NCI-H524 treated with DMSO at 0.1 percent for 48 hours (cell line): ENCODE measurements at places on chromosomes 4 and X.

DNA sequence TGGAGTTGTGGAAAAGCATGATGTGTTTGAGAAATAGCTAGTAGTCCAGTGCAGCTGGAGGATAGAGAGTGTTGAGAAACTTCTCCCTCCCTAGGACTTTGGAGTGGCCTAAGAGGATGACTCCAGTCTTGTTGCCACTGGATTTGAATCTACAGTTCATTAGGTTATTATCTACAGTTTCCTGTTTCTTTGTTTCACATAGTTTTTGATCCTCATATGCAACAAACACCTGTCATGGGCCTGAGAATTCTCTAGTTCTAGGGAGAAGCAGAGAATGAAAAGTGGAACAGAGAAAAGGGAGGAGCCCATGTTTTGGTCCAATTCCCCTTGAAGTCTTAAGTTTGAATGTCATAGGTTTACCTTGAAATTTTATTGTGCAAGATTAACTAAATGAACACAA lies 73.6 kb upstream of the TBC1D9 start:
- no peak for DNase-seq

- no peak for DNase-seq
Measured at GRCh38 chrX:13776387-13776786, 40.5 kb downstream of the GPM6B start.

GRCh38 chr4:105551965-105552746 lies at the start of gene ARHGEF38:
ARHGEF38 (plus strand) TSS chr4:105552620; CDS start chr4:105552766, 146 bp downstream.
- DNase-seq, result no peak

GRCh38 chr4:186283311-186283710 lies 17.3 kb downstream of the F11 start:
- no peak for DNase-seq

- no peak for DNase-seq
Measured at GRCh38 chrX:2351321-2351720, 149.5 kb downstream of the DHRSX start.

GRCh38 chr4:126592088-126592487 lies 1040.7 kb upstream of the INTU start:
- DNase-seq, result no peak

DNA sequence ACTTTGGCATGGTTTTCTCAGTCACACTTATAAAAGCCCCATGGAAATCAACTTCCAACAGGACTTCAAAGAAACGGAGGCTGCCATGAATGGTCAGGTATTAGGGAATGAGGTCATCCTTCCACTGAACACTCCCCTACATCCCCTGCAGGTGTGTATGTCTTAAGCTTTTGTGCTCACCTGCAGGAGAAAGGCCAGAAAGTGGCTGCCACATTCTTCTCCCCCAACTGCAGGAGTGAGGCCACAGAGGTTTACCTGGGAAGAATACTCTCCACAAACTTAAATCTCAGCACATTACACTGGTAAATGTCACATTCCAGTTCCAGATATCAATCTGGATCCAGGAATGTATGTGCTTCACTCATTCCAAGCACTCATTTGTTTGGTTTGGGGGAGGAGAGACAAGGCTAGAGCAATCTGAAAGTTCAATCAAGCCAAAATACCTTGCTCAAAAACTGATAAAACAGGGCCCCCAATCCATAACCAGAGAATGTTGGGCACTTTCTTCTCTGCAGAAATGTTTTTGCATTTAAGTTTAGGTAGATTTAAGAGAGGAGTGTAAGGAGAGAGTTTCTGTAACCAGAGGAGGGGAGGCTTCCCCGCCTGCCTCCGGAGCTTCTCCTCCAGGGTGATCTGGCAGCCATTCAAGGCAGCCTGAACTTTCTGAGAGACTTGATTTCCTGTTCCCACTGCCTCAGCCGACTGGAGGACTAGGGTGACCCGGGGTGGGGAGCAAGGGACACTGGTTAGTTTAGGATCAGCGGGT lies 15.4 kb downstream of the FAM9C start:
- DNase-seq, result no peak

GRCh38 chrX:38717871-38718270 lies 83.4 kb upstream of the MID1IP1 start:
- DNase-seq, result no peak

- DNase-seq, result no peak
Measured at GRCh38 chrX:15988661-15989603, 134.3 kb upstream of the AP1S2 start.

- no peak for DNase-seq
Measured at GRCh38 chrX:11445540-11445939, 152.3 kb downstream of the AMELX start.

DNA sequence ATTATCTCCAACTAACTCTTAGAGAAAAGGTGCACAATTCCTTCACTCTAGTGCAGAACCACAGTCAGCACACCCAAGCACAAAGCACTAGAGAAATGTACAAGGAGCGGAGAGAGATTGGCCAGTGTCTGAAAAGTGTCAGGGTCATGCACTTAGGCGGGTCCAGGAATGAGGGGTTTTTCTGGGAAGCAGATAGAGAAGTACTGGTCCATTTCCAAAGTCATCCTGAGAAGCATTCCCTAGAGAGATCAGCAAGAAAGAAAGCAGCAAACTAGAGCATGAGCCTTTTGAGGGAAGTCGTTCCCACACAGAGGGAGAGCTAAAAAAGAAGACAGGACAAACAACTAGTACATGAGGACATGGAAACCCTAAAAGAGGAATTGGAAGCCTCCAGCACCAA lies 168.1 kb upstream of the MAP3K15 start:
- DNase-seq, result no peak

DNA sequence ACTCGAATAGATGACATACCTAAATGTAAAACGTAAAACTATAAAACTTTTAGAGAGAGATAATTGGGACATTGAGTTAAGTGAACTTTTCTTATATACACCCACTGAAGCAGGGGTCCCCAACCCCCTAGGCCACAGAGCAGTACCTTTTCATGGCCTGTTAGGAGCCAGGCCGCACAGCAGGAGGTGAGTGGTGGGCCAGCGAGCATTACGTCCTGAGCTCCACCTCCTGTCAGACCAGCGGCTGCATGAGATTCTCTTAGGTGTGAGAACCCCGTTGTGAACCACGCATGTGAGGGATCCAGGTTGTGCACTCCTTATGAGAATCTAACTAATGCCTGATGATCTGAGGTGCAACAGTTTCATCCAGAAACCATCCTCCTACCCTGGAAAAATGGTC lies 114.8 kb downstream of the HMX1 start:
- DNase-seq, result no peak

- no peak for DNase-seq
Measured at GRCh38 chrX:68018248-68019203, 414.8 kb downstream of the OPHN1 start.

DNA sequence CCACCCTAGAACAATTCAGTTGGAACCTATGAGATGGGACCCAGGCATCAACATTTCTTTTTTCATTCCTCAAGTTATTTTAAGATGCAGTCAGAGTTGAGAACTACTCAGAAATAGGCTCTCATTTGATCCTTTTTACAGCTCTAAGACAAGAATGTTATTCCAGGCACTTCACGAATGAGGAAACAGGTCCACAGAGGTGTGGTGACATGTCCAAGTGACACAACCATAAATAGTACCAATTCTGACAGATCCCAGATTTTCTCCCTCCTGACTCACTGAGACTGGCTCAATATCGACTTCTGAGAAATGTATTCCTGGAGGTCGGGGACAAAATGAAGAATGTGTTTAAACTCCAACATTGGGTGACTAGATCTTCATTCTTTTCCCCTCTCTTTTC lies 11.1 kb downstream of the TCEANC start:
- no peak for DNase-seq

GRCh38 chr4:184850018-184850417 lies 24.2 kb upstream of the ACSL1 start:
- no peak for DNase-seq

GRCh38 chr4:156098805-156099204 lies 145.1 kb upstream of the CTSO start:
- no peak for DNase-seq

DNA sequence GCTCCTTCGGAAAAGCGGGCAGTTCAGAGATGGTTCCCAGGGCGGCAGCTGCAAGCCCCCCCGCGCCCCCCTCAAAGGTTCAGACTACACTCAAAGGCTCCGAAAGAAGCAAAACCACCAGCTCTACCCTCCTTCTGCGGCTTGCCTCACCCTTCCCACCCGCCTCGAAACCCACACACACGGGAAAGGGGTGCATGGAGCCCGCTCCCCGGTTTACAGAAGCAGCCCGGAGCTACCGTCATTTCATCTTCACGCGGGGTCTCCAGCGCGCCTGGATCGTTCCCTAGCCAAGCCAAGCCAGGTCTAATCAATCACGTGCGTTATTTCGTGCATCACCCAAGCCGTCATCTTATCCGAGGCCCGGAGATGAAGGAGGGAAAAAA lies 1.2 kb downstream of the NLGN4X start:
- no peak for DNase-seq

- DNase-seq, result no peak
Measured at GRCh38 chr4:163666332-163666873, 171.9 kb downstream of the TMA16 start.

DNA sequence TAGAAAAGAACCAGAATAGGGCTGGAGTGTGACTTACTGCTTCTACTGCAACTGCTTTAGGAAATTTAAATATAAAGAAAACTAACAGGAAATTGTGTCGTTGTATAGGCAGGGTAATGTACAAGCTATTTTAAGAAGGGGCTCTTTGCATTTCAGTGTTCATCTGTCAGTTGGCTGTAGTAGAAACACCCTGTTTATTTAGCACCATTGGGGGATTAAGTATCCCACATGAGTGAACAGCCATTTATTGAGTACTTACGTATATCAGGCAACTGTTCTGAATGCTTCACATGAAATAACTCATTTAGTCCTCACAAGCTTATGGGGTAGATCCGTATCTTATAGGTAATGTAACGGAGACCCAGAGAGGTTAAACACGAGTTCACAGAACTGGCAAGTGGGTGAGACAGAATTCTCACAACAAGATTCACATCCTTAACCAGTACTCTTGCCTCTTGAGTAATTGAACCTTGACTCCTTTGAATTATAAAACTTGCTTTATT lies 23.9 kb downstream of the STIM2 start:
- no peak for DNase-seq

- no peak for DNase-seq
Measured at GRCh38 chrX:47629419-47630200, at the start of gene CFP. CFP (minus strand) TSS chrX:47629930; CDS start chrX:47629844, 86 bp downstream.

- no peak for DNase-seq
Measured at GRCh38 chrX:69162361-69162865, 2.8 kb downstream of the PJA1 start.

DNA sequence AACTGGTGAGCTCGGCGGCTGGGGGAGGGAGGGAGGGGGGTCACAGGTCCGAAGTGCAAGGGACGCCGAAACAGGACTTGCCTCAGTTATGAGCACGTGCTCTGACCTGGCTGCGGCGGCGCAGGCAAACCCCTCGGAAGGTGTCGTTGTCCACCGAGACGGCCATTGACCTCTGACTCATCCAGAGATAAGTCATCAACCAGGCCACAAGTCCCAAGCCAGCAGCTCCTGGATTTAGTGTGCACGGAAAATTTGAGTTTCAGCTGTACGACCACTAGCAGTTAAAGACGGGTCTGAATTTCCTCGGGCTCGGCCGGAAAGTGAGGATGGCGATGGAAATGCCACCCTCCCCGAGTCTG lies 674 bp downstream of the SH3D19 start:
- DNase-seq, result no peak

DNA sequence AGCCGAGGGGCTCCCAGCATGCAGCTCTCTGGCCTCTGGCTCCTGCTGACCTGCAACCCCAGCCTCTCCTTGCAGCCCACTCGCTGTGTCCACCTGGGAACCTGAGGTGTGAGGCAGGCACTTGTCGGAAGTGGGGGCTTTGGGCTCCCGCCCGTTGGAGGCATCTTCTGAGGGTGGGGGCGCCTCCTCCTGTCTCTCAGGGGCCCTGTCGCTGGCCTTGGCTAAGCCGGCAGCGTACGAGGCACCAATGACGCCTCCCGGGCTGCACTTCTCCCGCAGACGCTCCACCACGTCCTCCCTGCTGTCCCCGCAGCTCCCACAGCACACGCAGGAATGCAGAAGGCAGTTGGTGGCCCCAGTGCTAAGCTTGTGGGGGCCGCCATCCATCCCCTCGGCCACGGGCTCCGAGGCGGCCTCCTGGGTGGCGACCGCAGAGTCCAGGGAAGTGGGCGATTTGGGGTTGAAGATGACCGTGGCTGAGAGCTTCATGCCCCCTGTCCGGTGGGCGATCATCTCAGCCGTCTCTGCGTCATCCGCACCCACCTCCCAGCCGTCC lies 42.5 kb upstream of the MXD4 start:
- no peak for DNase-seq

DNA sequence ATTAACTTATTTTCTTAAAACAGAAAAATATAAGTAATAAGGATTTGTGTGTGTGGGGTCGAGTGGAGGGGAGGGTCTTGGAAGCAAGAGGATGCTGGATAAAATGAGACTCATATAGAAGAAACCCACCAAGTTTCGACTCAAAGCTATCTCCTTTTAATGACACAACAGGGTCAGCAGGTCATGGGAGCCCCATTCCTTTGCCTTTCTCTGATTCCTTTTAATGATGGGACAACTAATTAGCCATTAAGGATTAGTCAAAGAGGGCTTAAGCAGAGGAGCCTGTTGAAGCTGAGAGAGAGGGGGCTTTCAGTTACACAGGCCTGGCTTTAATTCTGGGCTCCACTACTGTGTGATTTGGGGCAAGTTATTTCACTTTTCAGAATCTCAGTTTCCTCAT lies 102.8 kb downstream of the GPR50 start:
- no peak for DNase-seq

- no peak for DNase-seq
Measured at GRCh38 chrX:135393051-135393450, 28.7 kb upstream of the SMIM10L2A start.

GRCh38 chr4:20825505-20825904 lies 125.2 kb downstream of the PACRGL start:
- no peak for DNase-seq

DNA sequence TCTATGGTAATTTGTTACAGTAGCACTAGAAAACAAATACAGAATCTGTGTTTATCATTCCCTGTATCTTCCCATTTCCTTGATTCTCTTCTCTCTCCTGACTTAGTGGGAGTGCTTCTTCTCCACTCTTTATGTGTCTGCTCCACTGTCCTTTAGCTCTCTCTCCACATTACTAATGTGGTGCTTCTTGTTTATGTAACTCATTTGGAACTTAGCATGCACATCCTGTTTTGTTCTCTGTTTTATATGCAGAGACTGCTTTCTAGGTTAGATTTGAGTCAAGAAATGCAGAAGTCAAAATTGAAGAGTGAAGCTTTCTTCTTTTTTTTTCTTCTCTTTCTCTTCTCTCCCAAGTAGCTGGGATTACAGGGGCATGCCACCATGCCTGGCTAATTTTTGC lies 25.9 kb downstream of the ADH1A start:
- DNase-seq, result no peak

DNA sequence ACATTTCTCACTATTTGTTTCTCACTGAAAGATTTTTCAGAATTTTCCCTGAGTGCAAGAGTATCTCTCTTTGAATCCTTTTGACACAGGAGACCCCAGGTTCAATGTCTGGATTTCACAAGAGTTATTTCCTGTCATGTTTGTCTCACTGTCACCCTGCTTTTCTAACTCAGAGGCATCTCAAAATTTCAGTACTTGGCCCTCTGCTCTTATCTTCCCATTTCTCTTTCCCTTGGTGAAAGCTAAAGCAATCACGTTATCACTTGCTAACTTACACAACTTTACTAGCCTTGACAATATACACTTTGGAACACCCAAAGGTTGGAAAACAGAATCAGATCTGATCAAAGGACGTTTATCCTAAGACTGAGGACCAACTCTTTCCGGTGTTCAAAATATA lies 17.3 kb downstream of the IGSF1 start:
- no peak for DNase-seq

- DNase-seq, result no peak
Measured at GRCh38 chr4:89906316-89906715, 11.7 kb downstream of the MMRN1 start.
